ENCODE measurements at places on chromosomes 2 and 18. TPM values are rescaled to one million over a fixed set of nuclear protein-coding genes. Genes with fewer than 3 reads are reported as not detected.

The OLA1 gene
- polyA plus RNA-seq = 13.2 TPM

The PROC gene
- 1.6 TPM for polyA plus RNA-seq

The PCARE gene
- polyA plus RNA-seq = not detected

The COL3A1 gene
- 0.06 TPM for polyA plus RNA-seq

The DPP10 gene
- polyA plus RNA-seq = 2.0 TPM

The CROCC2 gene
- polyA plus RNA-seq = not detected

The FEV gene
- not detected for polyA plus RNA-seq

The MPPE1 gene
- polyA plus RNA-seq = 13.7 TPM

The MALT1 gene
- polyA plus RNA-seq = 5.2 TPM

The CAPN14 gene
- not detected for polyA plus RNA-seq

The NPAS2 gene
- polyA plus RNA-seq = 1.9 TPM

The ZEB2 gene
- polyA plus RNA-seq = 0.22 TPM

The GAD1 gene
- polyA plus RNA-seq = 1.0 TPM

The TMEM178A gene
- polyA plus RNA-seq = 11.2 TPM

The ALPI gene
- polyA plus RNA-seq = not detected
